ENCODE measurements at places on chromosomes 2 and 18.

- DNase-seq: no peak
These were observed 89.7 kb downstream of the USP40 start for GRCh38 chr2:233476651-233477547.

GRCh38 chr2:85468704-85469349, 50.3 kb downstream of the SH2D6 start:
- no peak for DNase-seq

DNA sequence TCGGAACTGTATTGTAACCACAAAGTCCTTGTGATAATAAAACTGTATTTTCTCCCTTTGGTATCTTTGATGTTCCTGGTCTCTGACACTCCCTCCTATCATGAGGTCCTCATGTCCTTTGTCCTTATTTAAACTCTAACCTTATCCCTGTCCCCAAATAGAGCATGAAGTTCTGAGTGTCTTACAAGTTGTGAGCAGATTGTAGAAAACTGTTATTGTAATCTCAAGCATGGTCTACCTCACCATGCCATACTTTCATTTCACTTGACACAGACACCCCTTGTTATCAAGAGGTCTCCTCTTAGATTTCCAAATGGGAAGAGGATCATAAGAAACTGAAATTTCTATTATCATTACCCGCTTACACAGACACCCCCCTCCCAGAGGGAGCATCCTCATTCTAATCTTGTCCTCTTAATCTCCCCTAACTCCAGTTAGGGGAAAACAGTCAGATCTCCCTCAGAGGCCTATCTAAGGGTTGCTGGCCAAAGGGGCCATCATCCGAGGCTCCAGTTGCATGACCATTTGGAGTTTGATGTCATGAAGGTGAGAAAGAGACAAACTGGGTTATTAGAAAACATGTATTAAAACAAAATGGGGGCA, 29.0 kb downstream of the MYO3B start:
- no peak for DNase-seq

GRCh38 chr2:3313781-3314375, 63.7 kb downstream of the EIPR1 start:
- no peak for DNase-seq

- DNase-seq: no peak
These were observed 80.0 kb downstream of the CHN1 start for GRCh38 chr2:174925046-174925784.

DNA sequence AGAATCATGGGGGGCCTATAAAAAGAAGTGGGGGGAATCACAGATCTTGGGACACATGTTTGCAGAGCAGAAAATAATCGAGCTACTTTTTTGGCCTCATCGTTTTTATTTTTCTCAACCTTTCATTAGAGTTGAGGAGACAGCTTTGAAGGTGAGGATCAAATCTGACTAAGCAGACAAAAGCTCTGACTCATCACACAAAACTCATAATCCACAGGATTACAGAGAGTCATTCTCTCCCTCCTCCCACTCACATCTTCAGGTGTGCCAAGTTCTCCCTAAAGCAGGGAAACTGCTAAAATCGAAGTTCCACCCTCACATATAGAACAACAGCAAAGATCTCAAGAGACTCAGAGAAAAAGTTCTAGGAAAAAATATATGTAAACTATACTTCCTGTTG, 15.6 kb downstream of the BAZ2B start:
- DNase-seq: peak; percentile 10

DNA sequence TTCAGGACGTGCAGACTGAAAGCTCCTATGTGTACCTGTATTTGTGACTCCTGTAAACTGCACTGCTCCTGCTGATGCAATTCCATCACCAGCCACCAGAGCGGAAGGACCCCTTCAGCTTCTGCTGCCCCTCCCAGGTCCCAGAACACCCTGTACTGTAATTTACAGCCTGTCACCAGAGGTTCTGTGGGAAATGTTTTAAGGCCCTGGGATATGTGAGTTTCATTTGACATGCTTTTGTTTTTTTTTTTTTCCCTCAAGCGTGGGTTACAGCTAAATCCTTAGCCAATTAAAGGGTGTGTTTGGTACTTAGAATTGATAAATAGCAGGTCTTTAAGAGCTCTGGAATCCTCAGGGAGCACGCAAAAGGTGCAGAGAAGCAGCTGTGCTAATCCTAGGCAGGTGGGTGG, 79.4 kb downstream of the KCTD1 start:
- DNase-seq: peak; percentile 30

- DNase-seq: no peak
These were observed 244.2 kb upstream of the BOD1L2 start for GRCh38 chr18:56902653-56903052.

DNA sequence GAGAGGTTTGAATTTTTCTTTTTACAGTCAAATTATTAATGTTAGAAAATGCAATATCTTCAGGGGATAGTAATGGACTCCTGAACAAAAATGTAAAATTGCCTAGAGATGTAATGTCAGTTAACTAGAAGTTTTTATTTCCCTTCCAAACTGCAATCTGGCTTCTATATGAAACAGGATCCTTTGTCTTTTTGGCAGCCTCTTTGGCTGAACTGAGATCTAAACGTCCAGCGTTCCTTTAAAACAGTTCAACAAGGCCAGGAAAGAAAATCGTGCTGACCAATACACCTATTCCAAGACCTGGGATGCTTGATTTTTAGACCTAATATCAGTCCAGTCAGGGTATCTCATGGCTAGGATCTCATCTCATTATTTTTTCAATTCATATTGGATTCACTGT, 245.5 kb downstream of the FIGN start:
- DNase-seq: no peak

GRCh38 chr18:75694292-75694691, 266.8 kb upstream of the SMIM21 start:
- DNase-seq: no peak

- DNase-seq: no peak
These were observed 41.6 kb downstream of the UNC50 start for GRCh38 chr2:98649992-98650375.

GRCh38 chr2:191927319-191927867, 80.5 kb upstream of the CAVIN2 start:
- peak; percentile 54 for DNase-seq

GRCh38 chr2:132788310-132788838, 118.4 kb upstream of the LYPD1 start:
- DNase-seq: no peak

DNA sequence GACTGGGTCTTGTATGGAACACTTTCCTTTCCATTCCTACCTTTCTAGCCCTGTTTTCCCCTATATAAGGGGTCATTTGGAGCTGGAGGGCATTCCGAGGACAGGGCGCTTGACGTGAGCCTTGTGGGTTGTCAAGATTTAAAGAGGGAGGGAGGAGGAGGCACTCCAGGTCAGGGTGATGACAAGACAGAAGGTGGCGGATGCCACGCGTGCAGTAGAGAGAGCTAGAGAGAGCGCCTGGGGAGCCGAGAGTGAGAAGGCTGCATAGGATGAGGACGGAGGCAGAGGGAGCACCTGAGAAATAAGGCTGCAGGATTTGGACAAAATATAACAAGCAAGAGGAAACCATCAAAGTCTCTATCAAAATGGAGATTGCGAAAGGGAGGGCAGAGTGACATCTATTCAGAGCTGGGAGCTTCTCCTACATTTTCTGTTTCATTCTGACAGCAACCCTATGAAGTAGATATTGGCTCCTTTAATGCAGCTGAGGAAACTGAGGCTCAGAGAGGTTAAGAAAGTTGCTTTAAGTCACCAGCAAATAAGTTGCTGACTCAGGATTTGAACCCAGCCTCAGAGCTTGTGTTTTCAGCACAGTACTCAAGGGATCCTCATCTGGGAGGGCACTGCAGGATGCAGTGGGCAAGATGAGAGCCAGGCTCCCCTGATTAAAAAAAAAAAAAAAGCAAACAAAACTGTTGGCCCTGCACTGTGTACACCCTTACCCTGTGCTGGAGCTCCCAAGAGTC, 124.2 kb downstream of the MRO start:
- no peak for DNase-seq

GRCh38 chr18:9751371-9752031, 43.4 kb downstream of the RAB31 start:
- DNase-seq: no peak

DNA sequence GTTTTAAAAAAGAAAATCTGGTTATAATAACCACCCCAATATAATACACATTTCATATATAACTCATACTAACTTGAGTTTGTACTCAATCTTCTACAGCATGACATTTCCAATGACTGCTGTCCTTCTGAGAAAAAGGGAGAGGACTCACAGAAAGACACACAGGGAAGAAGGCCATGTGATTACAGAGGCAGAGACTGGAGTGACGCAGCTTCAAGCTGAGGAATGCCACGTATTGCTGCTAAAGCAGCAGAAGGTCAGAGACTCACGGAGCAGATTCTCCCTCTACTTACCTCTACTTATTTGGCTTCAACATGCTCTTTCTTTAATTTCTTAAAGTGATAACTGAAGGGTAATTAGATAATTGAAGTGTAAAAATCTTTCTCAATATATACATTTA, 753.5 kb upstream of the PKDCC start:
- no peak for DNase-seq

GRCh38 chr2:54871457-54872107, 148.1 kb downstream of the EML6 start:
- DNase-seq: no peak
